ENCODE measurements at places on chromosomes 7 and 10.

GRCh38 chr7:31549611-31550010, 35.7 kb downstream of the ITPRID1 start:
- no peak for DNase-seq

- peak; percentile 23 for DNase-seq
These were observed 2.4 kb downstream of the PURB start for GRCh38 chr7:44882899-44883298.

- no peak for DNase-seq
These were observed 117.5 kb upstream of the ANLN start for GRCh38 chr7:36272211-36272566.

DNA sequence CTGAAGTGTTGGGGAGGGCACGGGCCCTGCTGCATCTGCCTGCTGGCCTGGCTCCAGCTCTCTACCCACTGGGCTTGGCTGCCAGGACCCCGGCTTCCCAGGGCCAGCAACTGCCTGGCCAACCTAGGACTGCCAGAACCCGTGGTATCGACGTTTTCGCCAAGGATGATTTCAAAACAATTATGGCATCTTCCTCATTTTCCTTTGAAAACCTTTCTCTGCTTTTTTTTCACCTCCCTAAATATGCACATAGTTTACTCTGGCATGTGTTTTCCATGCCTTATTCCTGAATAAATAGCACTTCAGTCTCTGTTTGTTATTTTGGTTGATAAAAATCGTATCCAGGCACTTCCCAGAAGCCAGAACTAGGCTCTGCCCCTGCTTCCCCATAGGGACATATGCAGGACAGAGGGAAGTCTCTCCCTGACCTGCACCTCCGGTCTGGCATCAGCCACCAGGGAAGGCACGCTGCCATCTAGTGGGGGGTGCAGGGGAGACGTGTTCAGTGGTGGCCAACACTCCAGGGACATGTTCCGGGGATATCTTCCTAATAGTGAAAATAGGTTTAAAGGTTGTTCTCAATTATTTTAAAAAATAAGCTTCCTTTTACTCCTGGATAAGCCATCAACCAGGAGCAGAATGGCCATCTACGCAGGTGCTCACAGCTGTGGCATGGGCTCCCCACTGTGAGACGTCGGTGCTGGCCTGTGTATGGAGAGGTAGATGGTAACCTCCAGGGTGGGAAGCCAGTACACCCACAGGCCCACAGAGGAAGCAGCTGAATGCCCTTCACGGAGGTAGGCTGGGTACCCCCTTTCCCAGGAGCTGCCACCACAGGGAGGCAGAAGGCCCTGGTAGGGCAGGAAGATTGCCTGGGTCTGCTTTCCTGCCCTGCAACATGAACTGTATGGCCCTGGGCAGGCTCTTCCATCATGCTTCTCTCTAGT, 30.7 kb upstream of the ANTXRL start:
- peak; percentile 33 for DNase-seq

- no peak for DNase-seq
These were observed 121.4 kb upstream of the CHST15 start for GRCh38 chr10:124214610-124215375.

DNA sequence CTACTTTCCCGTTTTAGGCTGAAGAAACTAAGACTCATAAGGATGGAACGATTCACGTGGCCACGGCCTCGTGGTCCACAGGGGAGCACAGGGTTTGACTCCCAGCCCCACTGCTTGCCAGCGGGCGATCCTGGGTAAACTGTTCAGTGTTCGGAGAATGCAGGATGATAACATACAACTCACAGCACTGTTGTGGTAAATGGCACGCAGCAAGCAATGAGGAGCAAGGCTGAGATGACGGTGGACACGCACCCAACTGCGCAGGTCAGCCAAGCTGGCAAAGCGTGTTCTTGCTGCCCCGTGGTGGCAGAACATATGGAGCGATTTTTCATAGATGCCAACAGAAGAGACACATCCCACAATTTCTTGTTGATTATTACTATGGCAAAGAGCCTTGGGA, 272.7 kb downstream of the DNAJB6 start:
- DNase-seq = no peak

- DNase-seq = no peak
These were observed 19.6 kb downstream of the C10orf62 start for GRCh38 chr10:97608991-97609561.

DNA sequence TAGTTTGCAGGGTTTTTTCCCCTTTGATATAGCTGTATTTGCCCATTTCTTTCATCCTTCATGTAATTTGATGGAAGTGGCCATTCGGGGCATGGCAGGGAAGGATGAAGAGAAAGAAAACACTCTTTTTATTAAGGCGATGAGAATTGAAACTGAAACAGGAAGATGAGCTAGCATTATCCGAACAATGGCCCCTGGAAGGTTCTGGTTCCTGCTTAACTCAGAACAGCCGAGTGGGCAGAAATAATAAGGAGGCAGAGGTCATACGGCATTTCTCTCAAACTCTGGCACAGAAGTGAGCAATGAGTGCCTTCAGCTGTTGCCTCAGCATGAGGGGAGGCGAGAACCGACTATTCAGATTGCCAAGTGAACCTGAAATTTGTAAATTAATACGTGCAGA, 113.2 kb upstream of the MYO3A start:
- no peak for DNase-seq

GRCh38 chr10:106360870-106361269, 803.6 kb downstream of the SORCS1 start:
- peak; percentile 76 for DNase-seq

- DNase-seq = no peak
These were observed 118.2 kb downstream of the ZNF248 start for GRCh38 chr10:37739181-37739580.

- no peak for DNase-seq
These were observed 5.5 kb upstream of the ADCY1 start for GRCh38 chr7:45568536-45569289.

GRCh38 chr10:122990278-122990677, 10.1 kb downstream of the PSTK start:
- DNase-seq = no peak

GRCh38 chr7:114989531-114989930, 67.6 kb downstream of the MDFIC start:
- no peak for DNase-seq

DNA sequence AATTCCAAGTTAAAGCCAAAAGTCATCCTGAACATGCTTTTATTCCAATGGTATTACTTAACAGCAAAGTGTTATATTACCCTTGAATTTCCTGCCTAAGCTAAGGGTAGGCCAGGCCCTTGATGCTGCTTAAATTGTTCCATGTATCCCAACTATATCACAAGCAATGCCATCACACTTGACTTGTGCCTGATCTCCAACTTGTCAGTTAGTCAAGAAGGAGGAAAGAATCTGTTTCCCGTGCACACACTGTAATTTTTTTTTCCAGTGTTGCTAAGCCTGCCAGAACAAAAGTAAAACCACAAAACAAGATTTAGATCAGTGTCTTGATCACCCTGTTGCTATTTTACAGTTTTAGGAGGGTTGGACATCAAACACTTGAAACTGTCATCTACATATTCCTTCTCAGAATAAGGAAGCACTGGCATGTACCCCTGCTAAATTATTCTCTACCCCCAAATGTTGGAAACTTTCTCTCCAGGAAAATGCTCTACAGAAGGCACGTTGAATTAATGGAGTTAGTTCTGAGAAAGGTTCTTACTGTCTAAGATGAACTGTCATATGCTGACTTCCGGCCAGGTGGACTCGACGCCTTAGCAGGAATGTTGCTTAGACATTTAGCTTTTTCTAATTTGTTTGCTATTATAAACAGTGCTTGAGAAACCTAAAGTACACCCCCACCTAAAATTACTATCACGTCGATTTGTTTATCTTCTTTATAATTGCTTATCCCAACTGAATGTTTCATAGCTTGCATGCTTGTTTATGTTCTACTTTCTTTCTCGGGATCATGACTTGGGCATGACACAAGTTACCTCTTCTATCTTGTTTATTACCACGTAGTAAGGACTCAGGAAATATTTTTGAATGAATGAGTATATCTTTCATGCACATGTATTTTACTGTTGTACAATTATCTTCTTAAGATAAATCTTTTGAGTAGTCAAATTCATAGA, 105.5 kb upstream of the ZNF438 start:
- DNase-seq = peak; percentile 56

GRCh38 chr7:37511915-37512314, 63.3 kb upstream of the ELMO1 start:
- DNase-seq = no peak
